Diencephalon (tissue), 1 donor: ENCODE measurements at places on chromosomes 2 and 18. TPM values are rescaled to one million over a fixed set of nuclear protein-coding genes. Genes with fewer than 3 reads are reported as not detected.

TRPM8 gene
- total RNA-seq, result 4.6 TPM

KCNS3 gene
- total RNA-seq, result 2.8 TPM

HOXD9 gene
- not detected for total RNA-seq

CXCR4 gene
- total RNA-seq, result 46.8 TPM

CFAP65 gene
- 2.3 TPM for total RNA-seq

MEIS1 gene
- total RNA-seq, result 54.2 TPM

SERPINB12 gene
- not detected for total RNA-seq

SKA1 gene
- 5.5 TPM for total RNA-seq

POTEJ gene
- 0.46 TPM for total RNA-seq

SLC38A11 gene
- 4.4 TPM for total RNA-seq

KCNG3 gene
- 2.8 TPM for total RNA-seq
